ENCODE measurements at places on chromosomes 12 and 14.

- no peak for DNase-seq
These were observed 43.9 kb downstream of the STXBP6 start for GRCh38 chr14:25006031-25006430.

GRCh38 chr14:52318826-52319645, 4.9 kb downstream of the PTGER2 start:
- DNase-seq, result peak; percentile 30

DNA sequence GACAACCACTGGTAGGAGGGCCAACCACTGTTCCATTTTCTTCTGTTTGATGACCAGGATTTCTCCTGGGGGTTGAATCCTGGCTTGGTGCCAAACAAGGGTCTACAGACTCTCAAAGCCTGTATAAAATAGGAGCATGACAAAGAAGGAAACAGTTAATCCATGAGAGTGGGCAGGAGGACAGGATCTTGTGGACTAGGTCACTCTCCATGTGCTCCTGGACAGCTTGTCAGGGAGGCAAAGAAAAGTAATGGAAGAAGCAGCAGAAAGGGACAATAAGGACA, 243.7 kb downstream of the AKAP6 start:
- DNase-seq, result no peak

DNA sequence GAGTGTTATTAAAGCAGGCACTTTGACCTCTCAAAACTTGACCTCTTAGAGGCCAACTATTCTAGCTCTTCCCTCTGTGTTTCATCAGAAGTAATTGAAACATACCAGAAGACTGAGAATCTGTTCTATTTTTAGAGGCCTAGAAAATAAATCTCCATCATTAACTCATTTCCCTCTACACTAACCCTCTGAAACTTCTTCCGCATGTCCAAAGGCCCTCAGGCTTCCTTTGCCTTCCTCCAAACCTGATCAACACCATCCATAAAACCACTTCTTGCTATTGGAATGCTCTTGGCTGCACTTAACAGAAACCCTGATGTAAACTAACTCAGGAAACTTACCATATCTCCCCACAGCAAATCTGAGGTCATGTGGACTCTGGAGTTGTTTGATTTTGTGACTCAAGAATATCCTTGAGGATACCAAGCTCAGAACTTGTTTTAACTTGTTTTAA, 196.4 kb downstream of the RPAP3 start:
- DNase-seq, result no peak

GRCh38 chr12:50882563-50882962, 39.8 kb downstream of the TMPRSS12 start:
- DNase-seq, result no peak

GRCh38 chr12:121524196-121524916, 56.5 kb downstream of the KDM2B start:
- no peak for DNase-seq

GRCh38 chr14:78959674-78960264, 789.6 kb downstream of the NRXN3 start:
- DNase-seq, result peak; percentile 26

GRCh38 chr14:68244262-68244980, 424.8 kb downstream of the RAD51B start:
- DNase-seq, result no peak

GRCh38 chr14:95503365-95504134, 12.9 kb downstream of the SYNE3 start:
- no peak for DNase-seq

GRCh38 chr12:17652436-17652835, 437.6 kb downstream of the RERGL start:
- no peak for DNase-seq

DNA sequence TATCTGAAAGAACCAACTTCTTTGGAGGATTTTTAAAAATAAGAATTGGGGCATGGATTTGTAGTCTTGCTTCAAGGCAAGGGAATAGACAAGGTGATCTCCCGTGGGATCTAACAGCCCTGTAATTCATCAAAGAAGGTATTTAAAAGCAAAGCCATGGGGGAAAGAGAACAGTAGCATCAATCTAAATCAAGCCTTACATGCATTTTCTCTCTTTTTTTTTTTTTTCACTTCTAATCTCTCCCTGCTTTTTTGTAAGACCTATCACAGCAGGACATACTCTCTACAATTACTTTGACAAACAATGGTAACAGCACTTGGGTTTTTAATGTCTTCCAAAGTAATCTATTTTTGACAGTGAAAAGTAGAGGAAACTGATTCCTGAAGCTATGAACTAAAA, 367.9 kb downstream of the PAWR start:
- DNase-seq, result no peak

- peak; percentile 68 for DNase-seq
These were observed 11.0 kb downstream of the SPTLC2 start for GRCh38 chr14:77605392-77605972.

GRCh38 chr12:8093291-8093690, 11.2 kb downstream of the NECAP1 start:
- no peak for DNase-seq

DNA sequence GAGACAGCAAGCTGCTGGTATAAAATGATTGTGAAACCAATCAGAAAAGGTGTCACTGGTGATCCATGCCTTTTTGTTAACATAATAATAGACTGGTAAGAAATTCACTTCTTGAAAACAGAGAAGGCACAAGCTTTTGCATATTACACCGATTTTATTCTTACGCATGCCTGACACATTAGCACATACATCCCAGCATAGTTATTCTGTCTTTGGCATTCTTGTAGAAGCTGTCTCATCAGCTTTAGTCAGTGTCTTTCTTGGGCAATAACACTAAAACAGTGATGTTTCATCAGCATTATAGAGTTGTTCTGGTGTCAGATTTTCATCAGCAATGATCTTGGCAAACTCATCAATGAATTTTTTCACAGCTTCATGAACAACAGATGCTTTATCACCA, 283.4 kb upstream of the TMTC1 start:
- DNase-seq, result no peak

DNA sequence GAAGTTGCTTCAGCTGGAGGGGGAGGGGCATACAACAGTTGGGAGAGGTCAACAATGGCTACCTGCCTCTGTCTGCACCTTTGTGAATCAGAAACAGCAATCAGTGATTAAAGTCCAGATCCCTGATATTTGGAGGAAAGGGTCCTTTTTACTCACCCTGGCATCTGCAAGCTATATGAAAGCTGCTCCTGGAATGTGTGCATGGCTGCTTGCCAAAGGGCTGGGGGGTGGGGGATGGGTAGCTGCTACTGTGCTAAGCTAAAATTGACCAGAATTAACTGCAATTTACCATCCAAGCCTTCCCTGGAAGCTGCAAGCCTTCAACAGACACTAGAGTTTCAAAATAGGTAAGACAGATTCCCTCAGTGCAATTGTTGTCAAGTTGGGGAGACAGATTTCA, 13.5 kb upstream of the GTF2A1 start:
- DNase-seq, result no peak

All from MV-4-11 (cell line).